Effector memory CD4-positive, alpha-beta T cell (primary cell): ENCODE measurements at places on chromosomes 4 and X.

GRCh38 chr4:177728361-177729152 lies 286.3 kb upstream of the AGA start:
- no peak overlapping the region for H3K27ac ChIP-seq
- no peaks in the 10 kb centered on the region for H3K27me3 ChIP-seq
- no peak overlapping the region for H3K4me3 ChIP-seq
- DNase-seq = no peak
- H3K36me3 ChIP-seq = no peaks in the 10 kb centered on the region

- H3K4me1 ChIP-seq = peaks cover 24% of the 10 kb centered on the region
- no peak for DNase-seq
- no peak overlapping the region for H3K4me3 ChIP-seq
- no peaks in the 10 kb centered on the region for H3K27me3 ChIP-seq
- peak overlapping the region; percentile 37 for H3K27ac ChIP-seq
These were observed 21.1 kb upstream of the CD38 start for GRCh38 chr4:15757054-15757453.

GRCh38 chr4:119794113-119794512 lies 165.5 kb upstream of the PDE5A start:
- H3K36me3 ChIP-seq = no peaks in the 10 kb centered on the region
- no peaks in the 10 kb centered on the region for H3K27me3 ChIP-seq
- H3K27ac ChIP-seq = no peak overlapping the region
- H3K4me3 ChIP-seq = no peak overlapping the region
- no peak for DNase-seq

DNA sequence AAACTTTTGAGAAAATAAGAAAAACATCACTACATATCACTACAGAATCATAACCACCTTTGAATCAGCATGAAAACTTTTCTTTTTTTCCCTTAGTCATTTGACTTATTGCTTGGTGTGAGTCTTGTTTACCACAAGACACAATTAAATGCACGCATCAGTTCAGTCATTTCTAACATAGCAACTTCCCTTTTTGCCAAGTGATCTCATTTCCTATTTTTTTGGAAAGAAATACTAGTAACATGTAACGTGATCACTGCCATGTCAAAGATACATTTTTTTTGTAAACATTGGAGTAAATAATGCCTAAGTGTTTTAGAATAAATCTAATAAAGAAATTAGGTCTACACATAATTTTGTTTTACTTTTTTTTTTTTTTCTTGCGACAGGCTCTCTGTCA lies 5.1 kb upstream of the CXCL8 start:
- no peak overlapping the region for H3K27ac ChIP-seq
- DNase-seq = no peak
- no peak overlapping the region for H3K4me3 ChIP-seq
- H3K36me3 ChIP-seq = no peaks in the 10 kb centered on the region
- H3K4me1 ChIP-seq = no peaks in the 10 kb centered on the region

- no peak overlapping the region for H3K4me3 ChIP-seq
- H3K4me1 ChIP-seq = peaks cover 14% of the 10 kb centered on the region
- H3K27ac ChIP-seq = no peak overlapping the region
- no peaks in the 10 kb centered on the region for H3K36me3 ChIP-seq
These were observed 76.4 kb downstream of the EFHC2 start for GRCh38 chrX:44267116-44267515.

DNA sequence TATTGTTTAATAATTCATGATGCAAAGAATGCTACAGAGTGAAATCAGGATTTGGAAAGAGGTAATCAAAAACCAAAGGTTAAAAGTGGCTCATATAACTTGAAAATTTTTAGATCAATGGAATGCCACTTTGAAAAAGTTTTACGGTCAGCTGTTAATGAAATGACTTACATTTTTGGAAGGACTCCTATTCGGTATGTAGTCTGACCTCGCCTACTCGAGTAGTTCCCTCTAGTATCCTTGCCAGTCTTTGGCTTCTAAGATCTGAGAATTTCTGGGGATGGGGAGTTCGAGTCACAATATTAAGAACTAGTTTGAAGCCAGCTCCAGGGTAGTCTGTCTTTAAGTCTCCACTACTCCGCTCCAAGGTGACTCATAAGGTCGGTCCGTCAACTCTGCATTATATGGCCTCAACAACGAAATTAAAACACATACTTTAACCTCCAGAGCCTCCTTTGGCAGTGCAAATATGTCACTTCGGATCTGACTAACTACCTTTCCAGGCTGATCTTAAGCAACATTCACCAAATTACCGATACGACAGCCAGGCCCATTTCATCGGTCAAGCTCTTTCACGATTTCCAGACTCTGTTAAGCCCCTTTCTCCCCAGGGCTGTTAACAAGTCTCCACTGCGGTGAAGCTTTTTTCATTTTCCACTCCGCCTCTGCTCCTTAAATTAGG lies 733 bp upstream of the NAA15 start:
- peak overlapping the region; percentile 91 for H3K4me3 ChIP-seq
- DNase-seq = no peak
- peak overlapping the region; percentile 96 for H3K27ac ChIP-seq
- H3K4me1 ChIP-seq = peaks cover 12% of the 10 kb centered on the region

- no peaks in the 10 kb centered on the region for H3K27me3 ChIP-seq
- no peaks in the 10 kb centered on the region for H3K36me3 ChIP-seq
- H3K27ac ChIP-seq = no peak overlapping the region
These were observed 145.5 kb downstream of the ANXA5 start for GRCh38 chr4:121551271-121551670.

- no peaks in the 10 kb centered on the region for H3K36me3 ChIP-seq
- no peaks in the 10 kb centered on the region for H3K27me3 ChIP-seq
- H3K27ac ChIP-seq = no peak overlapping the region
- no peak overlapping the region for H3K4me3 ChIP-seq
- DNase-seq = no peak
- no peaks in the 10 kb centered on the region for H3K4me1 ChIP-seq
These were observed 348.0 kb downstream of the BCOR start for GRCh38 chrX:39749728-39750127.

- no peaks in the 10 kb centered on the region for H3K27me3 ChIP-seq
- no peak for DNase-seq
- no peak overlapping the region for H3K4me3 ChIP-seq
These were observed 214.8 kb downstream of the DHX15 start for GRCh38 chr4:24369507-24370029.

- H3K27ac ChIP-seq = peak overlapping the region; percentile 24
- H3K4me3 ChIP-seq = no peak overlapping the region
- peaks cover 15% of the 10 kb centered on the region for H3K4me1 ChIP-seq
- no peaks in the 10 kb centered on the region for H3K27me3 ChIP-seq
- DNase-seq = no peak
These were observed 19.2 kb downstream of the G3BP2 start for GRCh38 chr4:75653845-75654503.

DNA sequence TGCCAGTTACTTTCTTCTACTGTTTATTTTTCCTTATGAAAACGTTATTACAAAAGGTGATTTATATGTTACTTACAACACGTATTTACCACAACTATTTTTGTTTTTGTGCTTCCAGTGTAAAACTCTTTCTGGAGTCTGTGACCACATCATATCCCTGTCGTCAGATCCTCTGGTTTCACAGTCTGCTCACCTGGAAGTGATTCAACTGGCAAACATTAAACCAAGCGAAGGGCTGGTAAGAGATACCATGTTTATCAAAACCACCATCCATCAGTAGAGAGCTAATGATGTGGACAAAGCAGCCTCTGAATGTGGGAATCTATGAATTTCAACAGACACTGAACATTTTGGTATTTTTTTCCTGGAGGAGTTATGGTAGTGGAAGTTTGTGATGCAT lies 116.1 kb downstream of the CNKSR2 start:
- H3K36me3 ChIP-seq = no peaks in the 10 kb centered on the region
- H3K27me3 ChIP-seq = no peaks in the 10 kb centered on the region
- H3K27ac ChIP-seq = no peak overlapping the region
- H3K4me1 ChIP-seq = no peaks in the 10 kb centered on the region

DNA sequence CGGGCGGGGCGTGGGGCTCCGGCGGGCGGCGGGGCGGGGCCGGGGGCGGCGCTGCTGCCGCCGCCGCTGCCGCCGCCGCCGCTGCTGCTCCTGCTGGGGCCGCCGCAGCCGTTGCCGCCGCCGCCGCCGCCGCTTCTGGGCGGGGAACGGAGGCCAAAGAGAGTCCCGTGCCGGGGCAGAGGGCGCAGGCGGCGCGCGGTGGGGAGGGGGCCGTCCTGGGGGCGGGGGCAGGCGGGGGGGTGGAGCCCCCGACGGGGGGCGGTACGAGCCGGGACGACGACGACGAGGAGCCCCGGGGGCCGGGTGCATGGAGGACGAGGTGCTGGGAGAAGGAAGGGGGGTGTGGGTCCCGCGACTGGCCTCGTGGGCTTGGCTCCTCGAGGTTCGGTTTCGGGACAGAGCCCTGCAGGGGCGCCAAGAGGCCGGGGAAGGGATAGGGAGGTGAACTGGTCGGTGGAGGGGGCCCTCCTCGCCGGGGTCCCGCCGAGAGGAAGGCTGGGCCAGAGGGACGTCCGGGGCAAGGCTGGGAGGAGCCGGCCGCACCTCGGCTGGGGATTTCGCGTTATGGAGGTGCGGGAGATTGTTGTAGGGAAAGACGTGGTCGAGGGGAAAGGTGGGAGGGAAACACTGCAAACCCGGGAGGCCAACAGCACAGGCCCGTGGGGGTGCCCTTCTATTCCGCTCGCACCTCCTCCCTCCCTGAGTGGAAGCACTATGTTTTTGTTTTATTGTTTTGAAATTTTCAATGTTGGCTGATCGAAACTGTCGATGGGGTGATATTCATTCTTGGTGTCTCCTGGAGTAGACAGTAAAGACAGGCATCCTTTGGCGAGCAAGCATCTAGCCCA lies 1.9 kb downstream of the BCORL1 start:
- H3K27me3 ChIP-seq = no peaks in the 10 kb centered on the region
- H3K4me3 ChIP-seq = peak overlapping the region; percentile 44
- peaks cover 2% of the 10 kb centered on the region for H3K4me1 ChIP-seq
- DNase-seq = peak; percentile 40
- H3K27ac ChIP-seq = no peak overlapping the region
